Uterus (tissue), 4 donors: ENCODE measurements at places on chromosomes 6 and 20. TPM values are rescaled to one million over a fixed set of nuclear protein-coding genes. Genes with fewer than 3 reads are reported as not detected.

GRCh38 chr20:38354227-38354626 is 7.9 kb downstream of the LBP start:
- H3K27me3 ChIP-seq, result no peaks in the 10 kb centered on the region
- no peaks in the 10 kb centered on the region for H3K4me1 ChIP-seq
- no peaks in the 10 kb centered on the region for H3K36me3 ChIP-seq

The C20orf141 gene
- total RNA-seq, result not detected

GRCh38 chr20:1722513-1723050 is 65.0 kb upstream of the SIRPG start:
- no peak overlapping the region for H3K27ac ChIP-seq
- no peaks in the 10 kb centered on the region for H3K27me3 ChIP-seq
- no peak for DNase-seq

DNA sequence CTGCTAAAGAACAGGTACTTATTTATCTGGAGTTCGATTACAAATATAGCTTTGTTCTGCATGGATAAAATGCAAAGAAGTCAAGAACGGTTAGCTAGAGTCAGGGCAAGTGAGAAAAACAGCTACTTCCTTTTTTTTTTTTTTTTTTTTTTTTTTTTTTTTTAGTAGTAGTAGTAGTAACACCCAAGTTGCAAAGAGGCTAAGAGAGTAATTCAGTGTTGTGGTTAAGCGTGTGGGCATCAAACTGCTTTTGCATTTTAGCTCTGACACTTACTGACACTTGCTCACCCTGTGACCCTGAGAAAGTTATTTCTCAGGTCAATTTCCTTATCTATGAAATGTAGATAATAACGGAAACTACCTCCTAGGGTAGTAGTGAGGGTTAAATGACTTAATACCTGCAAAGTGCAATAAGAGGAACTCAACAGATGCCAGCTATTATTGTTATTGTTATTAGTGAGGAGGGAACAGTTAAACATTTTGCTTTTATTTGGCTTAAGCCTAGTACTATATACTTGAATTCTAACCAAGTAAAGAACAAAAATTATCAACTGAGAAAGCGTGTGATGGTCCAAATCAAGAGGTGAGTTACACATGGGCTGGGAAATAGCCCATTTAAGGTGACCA is 86.7 kb upstream of the BACH2 start:
- no peak overlapping the region for H3K27ac ChIP-seq
- DNase-seq, result no peak
- H3K4me3 ChIP-seq, result no peak overlapping the region
- no peaks in the 10 kb centered on the region for H3K36me3 ChIP-seq

DNA sequence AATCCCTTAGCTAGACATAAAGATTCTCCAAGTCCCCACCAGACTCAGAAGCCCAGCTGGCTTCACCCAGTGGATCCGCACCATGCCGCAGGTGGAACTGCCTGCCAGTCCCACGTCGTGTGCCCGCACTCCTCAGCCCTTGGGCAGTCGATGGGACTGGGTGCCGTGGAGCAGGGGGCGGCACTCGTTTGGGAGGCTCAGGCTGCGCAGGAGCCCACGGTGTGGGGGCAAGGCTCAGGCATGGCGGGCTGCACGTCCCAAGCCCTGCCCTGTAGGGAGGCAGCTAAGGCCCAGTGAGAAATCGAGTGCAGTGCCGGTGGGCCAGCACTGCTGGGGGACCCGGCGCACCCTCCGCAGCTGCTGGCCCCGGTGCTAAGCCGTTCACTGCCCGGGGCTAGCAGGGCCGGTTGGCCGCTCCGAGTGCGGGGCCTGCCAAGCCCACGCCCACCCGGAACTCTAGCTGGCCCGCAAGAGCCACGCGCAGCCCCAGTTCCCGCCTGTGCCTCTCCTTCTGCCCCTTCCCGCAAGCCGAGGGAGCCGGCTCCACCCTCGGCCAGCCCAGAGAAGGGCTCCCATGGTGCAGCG is 95.9 kb upstream of the DTNBP1 start:
- no peaks in the 10 kb centered on the region for H3K27me3 ChIP-seq
- DNase-seq, result no peak
- H3K27ac ChIP-seq, result no peak overlapping the region
- H3K4me1 ChIP-seq, result no peaks in the 10 kb centered on the region
- no peak overlapping the region for H3K4me3 ChIP-seq

- H3K27ac ChIP-seq, result no peak overlapping the region
- H3K27me3 ChIP-seq, result no peaks in the 10 kb centered on the region
- H3K4me1 ChIP-seq, result no peaks in the 10 kb centered on the region
- no peak for DNase-seq
These were observed 585.3 kb upstream of the MAN1A1 start for GRCh38 chr6:119934816-119935215.

DNA sequence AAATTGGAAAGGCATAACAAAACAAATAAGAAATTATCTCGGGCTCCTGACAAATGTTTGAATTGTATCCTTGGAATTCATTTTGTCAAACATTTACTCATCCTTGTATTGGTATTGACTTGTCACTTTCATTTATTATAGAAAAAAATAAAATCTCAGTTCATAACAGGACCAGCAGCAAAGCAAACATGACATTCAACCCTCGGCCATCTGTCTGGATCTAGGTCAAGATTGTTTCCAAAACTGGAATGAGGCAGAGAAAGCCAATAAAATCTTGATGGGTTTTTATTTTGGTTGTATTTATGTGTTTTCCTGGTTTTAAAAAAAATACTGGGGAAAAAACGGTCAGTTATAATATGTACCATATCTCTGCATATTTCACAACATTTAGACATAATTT is 42.9 kb upstream of the FABP7 start:
- H3K27ac ChIP-seq, result no peak overlapping the region
- H3K4me1 ChIP-seq, result no peaks in the 10 kb centered on the region

The TEAD3 gene
- 16.8 TPM for total RNA-seq

GRCh38 chr6:14987490-14987889 is 258.4 kb upstream of the JARID2 start:
- H3K27me3 ChIP-seq, result no peaks in the 10 kb centered on the region
- no peak overlapping the region for H3K4me3 ChIP-seq
- no peaks in the 10 kb centered on the region for H3K36me3 ChIP-seq
- H3K27ac ChIP-seq, result no peak overlapping the region

- no peaks in the 10 kb centered on the region for H3K27me3 ChIP-seq
- no peak overlapping the region for H3K4me3 ChIP-seq
- no peaks in the 10 kb centered on the region for H3K4me1 ChIP-seq
- no peak overlapping the region for H3K27ac ChIP-seq
- DNase-seq, result no peak
These were observed 10.5 kb downstream of the SYTL3 start for GRCh38 chr6:158660333-158660754.

DNA sequence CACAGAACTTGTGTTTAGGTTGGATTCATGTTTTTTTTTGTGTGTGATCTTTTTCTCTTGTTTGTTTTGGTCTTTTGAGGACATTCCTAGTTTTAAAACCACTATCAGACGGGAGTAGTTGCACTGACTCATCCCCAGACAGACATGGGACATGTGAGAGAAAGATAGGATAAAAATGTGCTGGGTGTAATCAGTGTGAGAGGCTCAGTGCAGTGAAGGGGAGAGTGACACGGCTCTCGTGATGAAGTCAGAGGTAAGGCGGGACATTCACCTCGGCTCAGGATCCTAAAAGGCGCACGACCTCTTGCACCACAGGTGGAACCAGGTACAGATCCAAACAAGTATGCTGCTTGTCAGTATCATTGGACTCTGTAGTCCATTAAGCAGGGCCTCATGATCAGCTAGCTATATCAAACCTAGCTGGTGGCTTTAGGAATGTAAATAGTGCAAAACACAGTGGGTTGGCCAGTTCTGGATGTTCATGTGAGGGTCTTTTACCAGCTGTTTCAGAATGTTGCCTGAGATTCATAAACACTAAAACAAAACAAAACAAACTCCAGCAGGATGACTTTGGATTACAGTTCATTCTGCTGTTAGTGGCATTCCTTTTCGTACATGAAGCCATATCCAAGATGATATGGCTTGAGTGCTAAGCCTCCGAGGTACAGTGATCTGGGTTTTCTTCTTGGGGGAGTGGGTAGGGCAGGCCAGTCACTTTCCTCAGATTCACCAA is 18.0 kb downstream of the FOXO3 start:
- H3K36me3 ChIP-seq, result no peaks in the 10 kb centered on the region
- no peaks in the 10 kb centered on the region for H3K27me3 ChIP-seq
- peak overlapping the region; percentile 79 for H3K27ac ChIP-seq
- DNase-seq, result no peak

The ADTRP gene
- not detected for total RNA-seq

DNA sequence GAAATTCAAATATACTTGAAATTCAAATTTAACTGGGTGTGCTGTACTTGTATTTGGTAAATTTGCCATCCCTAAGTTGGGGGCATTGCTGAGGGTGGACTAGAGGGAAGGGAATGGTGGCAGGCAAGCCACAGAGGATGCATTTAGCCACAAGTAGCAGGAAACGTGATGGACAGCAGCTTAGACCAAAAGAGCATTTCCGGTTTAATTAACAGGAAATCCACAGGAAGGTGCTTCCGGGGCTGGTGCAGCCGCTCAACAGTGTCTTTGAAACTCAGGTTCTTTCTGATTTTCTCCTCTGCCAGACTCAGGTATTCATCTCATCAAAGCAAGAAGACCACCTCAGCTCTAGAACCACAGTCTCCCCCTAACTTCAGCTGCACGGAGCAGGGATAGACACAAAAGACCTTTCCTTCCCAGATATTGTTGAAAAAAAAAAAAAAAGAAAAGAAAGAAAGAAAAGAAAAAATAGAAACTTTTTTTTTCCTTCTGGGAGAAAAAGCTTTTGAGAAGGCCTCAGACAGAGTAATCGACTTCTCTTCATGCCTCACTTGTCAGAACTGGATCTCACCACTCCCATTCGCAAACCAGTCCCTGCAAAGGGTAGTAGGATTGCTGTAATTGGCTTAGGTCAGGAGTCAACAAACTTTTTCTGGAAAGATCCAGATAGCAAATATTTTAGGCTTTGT is 8.0 kb upstream of the BCAS1 start:
- no peak for DNase-seq
- H3K27me3 ChIP-seq, result no peaks in the 10 kb centered on the region
- H3K36me3 ChIP-seq, result no peaks in the 10 kb centered on the region

DNA sequence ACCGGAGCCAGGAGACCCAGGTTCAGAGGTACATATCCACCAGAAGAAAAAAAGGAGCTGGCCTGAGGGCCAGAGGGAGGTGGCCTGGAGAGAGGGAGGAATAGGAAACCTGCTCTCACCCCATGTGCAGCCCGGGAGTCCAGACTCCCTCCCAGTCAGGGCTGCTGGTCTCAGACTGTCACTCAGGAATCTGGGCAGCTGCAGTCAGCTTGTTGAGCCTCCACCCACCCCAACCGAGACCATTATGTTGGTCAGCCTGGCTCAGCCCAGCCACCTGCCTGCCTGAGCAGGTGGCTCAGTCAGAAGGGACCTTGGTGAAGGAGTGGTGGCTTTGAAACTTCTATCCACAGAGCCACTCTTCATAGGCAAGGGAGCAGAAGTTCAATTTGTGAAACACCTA is 53.3 kb upstream of the EPB41L1 start:
- no peaks in the 10 kb centered on the region for H3K36me3 ChIP-seq
- no peak overlapping the region for H3K4me3 ChIP-seq
- H3K27me3 ChIP-seq, result no peaks in the 10 kb centered on the region

DNA sequence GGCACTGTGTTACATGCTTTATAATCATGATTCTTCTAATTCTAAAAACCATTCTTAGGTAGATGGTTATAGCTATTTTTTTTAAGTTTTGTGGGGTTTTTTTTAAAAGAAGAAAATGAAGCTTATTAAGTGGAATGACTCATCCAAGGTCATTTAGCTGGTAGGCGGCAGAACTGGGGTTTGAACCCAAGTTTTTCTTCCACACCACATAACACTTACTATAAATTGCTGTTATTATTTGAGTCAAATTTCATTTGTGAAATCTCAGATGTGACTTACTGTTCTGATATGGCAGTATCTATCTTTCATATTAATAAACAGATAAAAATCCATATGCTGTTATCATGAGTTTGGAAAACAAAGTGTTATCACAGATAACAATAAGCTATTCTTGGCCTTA is 10.4 kb upstream of the COL10A1 start:
- no peak overlapping the region for H3K4me3 ChIP-seq
- H3K27ac ChIP-seq, result no peak overlapping the region
- no peak for DNase-seq
- H3K27me3 ChIP-seq, result no peaks in the 10 kb centered on the region
- no peaks in the 10 kb centered on the region for H3K4me1 ChIP-seq

The IPCEF1 gene
- total RNA-seq, result 3.1 TPM

DNA sequence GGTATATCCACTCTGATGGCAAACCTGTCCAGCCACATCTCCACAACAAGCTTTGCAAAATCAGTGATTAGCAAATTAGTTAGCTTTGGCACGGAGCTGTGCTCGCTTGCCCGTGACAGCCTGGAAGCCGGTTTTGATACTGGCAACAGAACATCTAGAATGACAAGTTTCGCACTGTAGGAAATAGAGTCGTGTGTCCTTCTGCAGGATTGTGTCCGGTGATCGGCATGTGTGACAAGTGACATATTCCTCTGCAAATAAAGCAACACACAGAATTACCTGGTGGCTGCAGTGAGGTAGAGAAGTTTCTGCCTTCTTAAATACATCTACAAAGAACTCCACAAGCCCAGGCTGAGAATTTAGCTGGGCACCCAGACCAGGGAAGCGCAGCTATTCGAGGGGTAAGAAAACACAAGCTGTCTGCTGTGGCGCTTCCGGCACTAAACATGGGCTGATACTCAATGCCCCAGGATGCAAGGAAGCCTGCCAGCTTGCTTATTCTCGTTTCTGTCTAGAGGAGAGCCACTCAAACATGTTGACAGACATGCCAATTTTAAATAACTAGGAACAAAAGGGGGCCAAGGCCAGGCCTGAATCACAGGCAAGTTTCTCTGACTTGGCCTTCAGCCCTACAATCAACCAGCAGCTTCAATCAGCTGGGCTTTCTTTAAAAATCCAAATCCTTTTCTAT is 22.2 kb downstream of the EIF2S2 start:
- no peak overlapping the region for H3K4me3 ChIP-seq
- no peaks in the 10 kb centered on the region for H3K27me3 ChIP-seq
- H3K4me1 ChIP-seq, result no peaks in the 10 kb centered on the region
- no peaks in the 10 kb centered on the region for H3K36me3 ChIP-seq

DNA sequence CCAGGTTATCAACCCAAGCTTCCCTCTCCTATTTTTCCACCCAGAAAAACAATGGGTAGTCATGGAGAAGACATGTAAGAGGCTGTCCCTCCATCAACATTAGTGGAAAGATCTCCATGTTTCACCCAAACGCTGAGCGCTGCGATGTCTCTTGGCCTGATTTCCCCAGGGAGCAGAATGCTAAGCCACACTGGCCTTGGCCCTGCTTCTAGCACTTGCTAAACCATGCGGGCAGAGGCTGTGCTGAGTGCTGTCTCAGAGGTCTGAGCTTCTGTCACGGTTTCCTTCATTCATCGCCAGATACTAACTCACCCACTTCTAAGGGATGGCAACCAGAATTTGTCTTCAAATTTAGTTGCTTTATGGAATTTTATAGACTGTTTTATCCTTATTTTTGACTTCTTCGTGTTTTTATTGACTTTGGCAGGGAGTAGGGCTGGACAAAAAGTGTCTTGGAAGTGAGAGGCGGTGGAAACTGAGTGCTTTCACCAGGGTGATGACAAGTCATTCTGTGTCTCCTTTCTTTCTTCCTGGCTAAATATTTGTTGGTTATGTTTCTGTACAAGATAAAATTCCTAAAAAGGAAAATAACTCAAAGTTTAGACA is 181.4 kb upstream of the UST start:
- no peaks in the 10 kb centered on the region for H3K36me3 ChIP-seq
- no peak overlapping the region for H3K4me3 ChIP-seq
- H3K27ac ChIP-seq, result no peak overlapping the region
- no peaks in the 10 kb centered on the region for H3K4me1 ChIP-seq
